SIG-M5 (cell line): ENCODE measurements at places on chromosomes 12 and 14.

GRCh38 chr12:108853981-108854446, 3.4 kb downstream of the SSH1 start:
- no peak for DNase-seq

DNA sequence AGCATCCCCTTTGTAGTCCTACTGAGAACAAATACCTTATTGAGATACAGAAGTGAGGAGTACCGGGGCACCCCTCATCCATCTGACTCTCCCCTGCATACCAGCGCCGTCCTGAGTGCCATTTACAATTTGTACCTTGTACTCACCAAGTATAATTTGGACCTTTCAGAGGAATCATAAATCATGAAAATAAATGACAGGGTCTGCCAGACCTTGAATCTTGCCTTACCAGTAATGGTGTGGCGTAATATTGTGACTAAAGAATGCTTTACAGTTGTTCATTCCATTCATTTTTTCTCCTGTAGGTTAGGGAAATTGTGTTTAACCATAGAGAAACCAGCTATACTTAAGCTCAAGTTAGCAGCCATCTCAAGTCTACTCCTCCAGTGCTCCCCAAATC, 243.7 kb upstream of the RGS6 start:
- DNase-seq = no peak

DNA sequence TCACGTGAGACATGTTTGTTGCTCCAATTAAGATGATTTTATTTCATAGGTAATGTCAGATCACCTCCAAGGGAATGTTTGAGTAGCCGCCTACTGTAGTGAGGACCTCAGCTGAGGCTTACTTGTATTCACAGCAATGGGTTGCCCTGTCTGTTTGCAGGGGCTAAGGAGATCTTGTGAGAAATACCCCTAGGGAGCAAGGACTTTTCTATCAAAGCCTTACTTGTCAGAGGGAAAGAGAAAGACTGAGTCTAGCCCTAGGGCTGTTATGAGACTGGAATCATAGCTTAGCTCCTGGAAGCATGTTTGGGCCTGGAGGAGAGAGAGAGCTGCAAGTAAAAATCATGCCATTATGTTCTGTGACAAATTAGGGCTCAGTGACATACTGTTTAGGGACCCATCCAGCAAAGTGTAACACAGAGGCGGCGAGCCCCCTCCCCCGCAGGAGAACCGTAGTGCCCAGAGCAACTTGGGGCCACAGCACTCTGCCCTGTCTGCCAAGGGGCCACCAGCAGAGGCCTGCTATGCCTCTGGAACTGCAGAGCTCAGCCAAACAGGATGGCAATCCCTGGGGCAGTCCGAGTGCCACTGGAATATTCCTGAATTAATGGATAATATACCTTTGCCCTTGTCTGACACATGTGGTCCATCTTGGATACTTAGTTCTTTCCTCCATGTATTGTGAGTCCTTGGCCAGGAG, 178.8 kb downstream of the DACT1 start:
- DNase-seq = no peak

- no peak for DNase-seq
These were observed 29.6 kb downstream of the CCDC92 start for GRCh38 chr12:123942911-123943648.

DNA sequence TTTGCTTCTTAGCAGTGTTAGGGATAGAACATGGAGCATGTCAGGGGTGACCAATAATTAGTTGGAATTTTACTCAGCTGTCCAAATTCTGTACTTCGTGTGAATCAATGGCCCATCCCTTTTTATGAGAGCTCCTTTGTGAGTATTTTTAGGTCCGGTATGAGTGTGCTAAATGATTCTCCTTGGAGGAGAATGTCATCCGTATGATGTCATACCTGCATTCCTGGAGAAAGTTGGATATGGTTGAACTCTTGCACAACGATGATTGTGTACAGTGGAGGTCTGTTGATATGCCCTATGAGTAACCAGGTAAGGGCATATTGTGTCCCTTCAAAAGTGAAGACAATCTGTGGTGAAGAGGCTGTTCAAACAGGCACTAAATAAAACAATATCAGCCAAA, 400.8 kb downstream of the GXYLT1 start:
- no peak for DNase-seq

GRCh38 chr12:111598637-111599452, at the start of gene ATXN2:
Gene ATXN2, minus strand, starts transcription at chr12:111599315. Its CDS starts 281 bp downstream, at chr12:111599034.
- no peak for DNase-seq

GRCh38 chr12:110577864-110578693, 5.0 kb downstream of the PPTC7 start:
- peak; percentile 67 for DNase-seq

- DNase-seq = no peak
These were observed 84.4 kb downstream of the SPATS2 start for GRCh38 chr12:49451468-49452259.

DNA sequence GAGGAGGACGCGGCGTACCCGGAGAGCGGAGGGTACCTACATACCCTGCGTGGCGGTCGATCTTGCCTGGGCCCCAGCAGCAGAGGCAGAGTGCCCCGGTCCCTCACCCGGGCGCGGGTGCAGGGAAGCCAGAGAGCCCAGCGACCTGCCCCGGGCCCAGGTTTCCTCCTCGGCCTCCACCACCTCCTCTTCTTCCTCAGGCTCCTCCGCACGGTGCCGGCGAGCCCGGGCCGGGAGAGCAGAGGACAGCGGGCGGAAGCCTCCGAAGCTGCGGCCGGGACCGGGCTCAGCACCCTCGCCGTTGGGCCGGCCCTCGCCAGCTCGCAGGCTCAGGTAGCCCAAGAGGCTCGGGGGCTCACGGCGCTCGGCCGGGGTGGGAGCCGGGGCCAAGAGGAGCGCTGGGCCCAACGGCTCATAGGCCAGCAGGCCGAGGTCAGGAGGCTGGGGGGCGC, 6.6 kb downstream of the ZNF219 start:
- DNase-seq = no peak

DNA sequence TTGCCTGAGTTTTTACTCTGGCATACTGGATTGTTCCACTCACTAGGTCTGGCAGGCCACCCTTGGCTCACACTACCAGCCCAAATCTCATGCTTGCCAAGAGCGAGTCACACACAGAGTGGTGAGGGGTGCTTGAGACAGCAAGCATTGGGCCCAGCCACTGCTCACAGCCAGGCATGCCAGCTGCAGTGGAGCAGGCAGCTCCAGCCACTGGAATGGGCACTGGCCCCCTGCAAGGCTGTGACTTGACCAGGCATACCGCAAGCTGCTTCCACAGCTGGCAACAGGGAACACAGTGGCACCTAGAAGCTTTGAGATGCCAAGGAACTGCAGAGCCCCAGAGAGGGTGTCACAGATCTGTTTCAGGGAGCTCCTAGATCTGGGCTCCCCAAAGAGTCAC, 488.5 kb downstream of the LRFN5 start:
- DNase-seq = no peak

DNA sequence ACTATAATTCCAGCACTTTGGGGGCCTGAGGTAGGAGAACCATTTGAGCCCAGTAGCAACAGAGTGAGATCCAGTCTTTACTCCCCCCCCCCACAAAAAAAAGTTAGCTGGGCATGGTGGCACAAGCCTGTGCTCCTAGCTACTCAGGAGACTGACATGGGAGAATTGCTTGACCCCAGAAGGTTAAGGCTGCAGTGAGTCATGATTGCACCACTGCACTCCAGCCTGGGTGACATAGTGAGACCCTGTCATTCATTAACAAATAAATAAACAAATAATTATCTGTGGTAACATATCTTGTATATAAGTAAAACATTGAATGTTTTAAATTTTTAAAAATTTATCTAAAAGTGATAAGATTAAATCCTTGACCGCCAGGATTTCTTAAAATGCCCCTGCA, 4.8 kb downstream of the ENTPD5 start:
- no peak for DNase-seq

DNA sequence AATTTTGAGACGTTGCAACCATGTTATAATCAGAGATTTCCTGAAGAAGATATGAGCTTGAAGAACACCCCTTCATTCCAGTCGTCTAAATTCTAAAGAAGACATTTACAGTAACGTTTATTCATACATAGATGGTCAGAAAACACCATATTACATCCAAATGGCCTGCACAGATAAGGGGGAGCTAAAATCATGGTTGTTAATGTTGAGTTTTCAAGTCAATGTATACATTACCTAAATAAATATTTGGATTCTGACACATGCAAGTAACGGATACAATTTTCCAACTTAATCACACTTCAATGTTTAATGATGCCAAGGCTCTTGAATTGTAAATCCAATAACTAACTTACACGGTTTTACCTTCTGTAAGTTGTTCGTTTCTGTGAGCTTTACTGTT, 318.4 kb downstream of the SLC6A15 start:
- DNase-seq = no peak

DNA sequence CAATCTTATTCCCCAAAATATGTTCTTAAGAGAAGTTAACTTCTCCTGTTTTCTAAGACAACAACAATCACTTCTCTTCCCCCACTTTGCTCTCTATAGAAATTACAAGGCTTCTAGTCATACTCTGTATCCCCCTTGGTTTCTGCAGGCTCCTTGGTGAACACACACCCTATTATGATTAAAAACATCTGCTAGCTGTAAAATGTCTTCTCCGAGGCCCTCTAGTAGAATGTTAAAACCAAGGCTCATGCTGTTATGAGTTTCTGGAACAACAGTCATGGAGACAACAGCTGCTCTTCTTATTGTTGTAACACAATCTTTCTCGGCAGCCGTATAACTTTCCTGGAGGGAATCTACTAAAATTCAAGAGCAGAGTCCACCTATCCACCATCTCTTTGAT, 397.5 kb upstream of the CCDC196 start:
- DNase-seq = no peak

DNA sequence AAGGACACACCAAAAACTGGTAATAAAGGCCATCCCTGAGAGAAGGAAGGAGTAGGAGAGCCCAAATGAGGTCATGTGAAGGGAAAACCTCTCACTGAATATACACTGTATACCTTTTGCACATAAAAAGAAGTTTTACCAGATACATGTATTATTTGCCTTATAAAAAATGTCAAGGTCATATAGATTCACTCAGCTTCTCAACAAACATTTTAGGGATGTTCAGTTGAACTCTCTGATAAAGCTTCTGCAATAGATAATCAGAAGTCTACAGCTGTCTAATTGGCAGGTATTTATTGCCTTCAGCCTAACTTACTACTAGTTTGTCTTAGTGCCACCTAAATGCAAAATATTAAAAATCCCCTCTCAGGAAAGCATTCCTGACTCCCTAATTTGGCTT, 8.7 kb downstream of the SLC11A2 start:
- no peak for DNase-seq

GRCh38 chr12:89671469-89671868, 37.2 kb downstream of the ATP2B1 start:
- no peak for DNase-seq

DNA sequence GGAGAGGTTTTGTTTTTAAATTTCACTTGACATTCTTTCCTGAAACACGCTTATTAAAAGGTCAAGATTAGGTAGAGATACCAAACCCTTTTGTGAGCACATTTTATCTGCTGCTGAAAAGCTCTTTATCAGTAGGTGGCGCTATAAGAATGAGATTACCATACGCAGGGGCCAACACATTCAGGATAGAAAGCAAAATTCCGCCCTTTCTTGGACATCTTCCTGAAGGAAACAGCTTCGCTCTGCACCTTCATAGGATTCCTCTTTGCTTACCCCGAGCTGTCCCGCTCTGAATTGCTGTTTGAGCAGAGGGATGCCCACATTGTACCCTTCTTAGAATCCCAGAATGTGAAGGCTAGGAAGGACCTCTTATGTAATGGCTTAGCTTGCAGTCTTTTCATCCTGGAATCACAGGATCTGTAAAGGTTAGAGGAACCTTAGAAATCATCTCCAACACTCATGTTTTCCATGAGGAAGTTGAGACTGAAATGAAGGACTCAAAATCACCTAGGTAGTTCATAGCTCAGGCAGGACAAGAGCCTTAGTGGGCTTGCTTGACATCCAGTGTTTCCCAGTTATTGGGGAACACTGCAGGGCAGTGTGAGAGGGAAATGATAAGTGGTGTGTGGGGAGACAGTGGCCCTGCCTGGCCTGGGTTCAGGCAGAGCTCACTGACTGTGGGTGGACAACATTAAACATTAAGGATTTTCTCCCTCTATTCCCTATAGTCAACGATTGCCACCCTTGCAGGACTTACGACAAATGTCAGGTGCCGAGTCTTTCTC, 38.7 kb upstream of the CRY1 start:
- no peak for DNase-seq
